Activated CD4-positive, alpha-beta T cell treated with anti-CD3 and anti-CD28 coated beads, Interleukin-2, Interleukin-6, amounts not matched to agents 100 ng/mL and 50 ng/mL, durations not matched to agents 16 hours and 8 hours (primary cell): ENCODE measurements at places on chromosomes 5 and 9.

DNA sequence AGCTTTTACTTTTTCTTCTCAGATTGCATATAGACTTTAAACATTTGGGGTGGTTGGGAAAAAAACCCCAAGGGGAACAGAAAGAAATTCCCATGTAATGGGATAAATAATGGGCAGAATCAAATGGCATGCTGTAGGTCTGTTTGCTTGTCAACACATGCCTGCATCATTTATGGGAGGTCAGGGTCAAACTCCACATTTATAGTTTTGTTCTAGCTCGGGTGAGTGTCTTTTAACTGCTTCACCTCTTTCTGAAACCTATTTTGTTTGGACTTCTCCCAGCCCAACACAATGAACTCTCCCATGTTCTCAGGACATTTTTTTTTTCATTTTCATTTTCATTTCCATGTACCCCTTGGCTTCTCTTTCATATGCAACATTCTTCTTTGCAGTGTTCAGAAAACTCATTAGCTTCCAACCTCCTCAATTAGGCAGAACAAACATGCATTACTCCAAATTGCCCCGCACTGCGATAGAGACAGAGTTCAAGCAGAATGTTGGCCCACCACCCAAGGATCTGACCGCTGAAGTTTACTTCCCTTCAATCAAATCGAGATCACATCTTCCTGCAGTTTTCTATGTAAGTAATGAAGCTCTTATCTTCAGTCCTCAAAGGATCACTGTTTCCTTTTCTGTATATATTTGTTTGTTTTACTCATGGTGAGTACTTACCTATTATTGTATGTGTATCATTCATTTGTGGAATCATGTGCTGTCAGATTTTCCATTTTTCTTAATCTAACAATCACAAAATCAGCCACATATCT lies 354.6 kb downstream of the ZSWIM6 start:
- DNase-seq = no peak

- no peak for DNase-seq
These were observed 372.1 kb downstream of the TLE1 start for GRCh38 chr9:81317223-81317622.

- DNase-seq = peak; percentile 35
These were observed 1.9 kb downstream of the UGCG start for GRCh38 chr9:111898331-111899096.

GRCh38 chr9:133160742-133161546 lies 2.8 kb downstream of the GBGT1 start:
- peak; percentile 56 for DNase-seq

DNA sequence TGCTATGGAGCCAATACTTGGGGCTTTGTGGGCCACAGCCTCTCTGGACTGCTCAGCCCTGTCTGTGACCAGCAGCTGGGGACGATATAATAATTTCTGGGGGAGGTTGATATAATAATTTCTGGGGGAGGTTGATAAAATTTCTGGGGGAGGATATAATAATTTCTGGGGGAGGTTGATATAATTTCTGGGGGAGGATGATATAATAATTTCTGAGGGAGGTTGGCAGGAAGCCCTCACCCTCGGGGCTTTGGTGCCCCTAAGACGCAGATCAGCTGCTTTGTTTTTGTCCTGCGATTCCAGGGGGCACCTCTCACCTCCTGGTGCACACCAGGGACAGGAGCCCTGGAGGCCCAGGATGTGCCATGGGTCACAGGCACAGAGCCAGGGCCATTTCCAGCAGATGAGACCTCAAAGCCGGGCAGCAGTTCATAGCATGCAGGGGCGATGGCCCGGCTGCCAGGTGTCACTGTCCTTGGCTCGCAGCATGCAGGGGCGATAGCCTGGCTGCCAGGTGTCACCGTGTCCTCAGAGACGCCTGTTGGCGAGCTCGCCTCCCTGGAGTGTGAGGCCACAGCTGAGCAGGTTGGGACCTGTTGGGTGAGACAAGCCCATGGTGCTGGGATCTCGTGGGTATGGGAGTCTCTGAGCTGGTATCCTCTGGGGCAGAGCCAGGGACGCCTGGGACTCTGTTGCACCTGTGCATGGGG lies 3.8 kb upstream of the TOR4A start:
- no peak for DNase-seq

DNA sequence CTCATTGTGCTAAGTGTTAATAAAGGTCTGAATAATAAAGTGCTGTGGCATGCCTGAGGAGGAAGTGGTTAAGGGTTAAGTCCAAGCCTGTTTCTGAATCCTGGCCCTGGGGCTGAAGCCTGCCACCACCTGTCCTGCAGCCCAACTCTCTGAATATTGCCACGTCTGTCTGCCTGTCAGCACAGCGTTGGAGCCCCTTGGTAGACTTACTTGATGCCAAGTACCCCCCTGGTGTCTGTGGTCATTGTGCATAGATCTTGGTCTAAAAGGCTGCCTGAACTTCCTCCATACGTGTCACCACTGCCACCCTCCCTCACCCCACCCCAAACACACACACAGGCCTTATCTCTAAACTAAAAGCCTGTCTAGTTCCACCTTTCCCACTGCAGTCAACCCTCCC lies 35.4 kb upstream of the SLC2A8 start:
- DNase-seq = peak; percentile 5

GRCh38 chr5:160353379-160353778 lies 17.0 kb downstream of the C1QTNF2 start:
- DNase-seq = no peak
